ENCODE measurements at places on chromosomes 2 and 18.

- no peak for DNase-seq
These were observed 113.8 kb upstream of the RGPD4 start for GRCh38 chr2:107712857-107713256.

- no peak for DNase-seq
These were observed 34.5 kb upstream of the CCNYL1 start for GRCh38 chr2:207676827-207677354.

DNA sequence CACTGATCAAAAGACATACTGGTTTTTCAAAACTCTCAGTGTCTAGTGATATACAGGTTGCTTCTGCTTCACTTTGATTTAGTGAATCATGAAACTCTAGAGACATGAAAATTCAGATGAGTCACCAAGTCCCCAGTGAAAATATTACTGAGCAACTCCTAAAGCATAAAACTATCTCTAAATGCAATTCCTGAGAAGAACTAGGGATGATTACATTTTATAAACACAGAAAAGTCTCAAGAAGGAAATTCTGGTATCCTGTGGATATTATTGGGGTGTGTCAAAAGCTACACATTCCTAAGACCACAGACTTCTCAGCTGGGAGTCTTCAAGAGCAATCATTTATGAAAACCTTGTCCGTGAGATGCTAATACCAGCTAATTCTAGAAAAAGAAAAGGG, 9.7 kb downstream of the LRRTM4 start:
- no peak for DNase-seq

GRCh38 chr2:172200495-172201085, 97.9 kb upstream of the DLX2 start:
- DNase-seq = no peak

DNA sequence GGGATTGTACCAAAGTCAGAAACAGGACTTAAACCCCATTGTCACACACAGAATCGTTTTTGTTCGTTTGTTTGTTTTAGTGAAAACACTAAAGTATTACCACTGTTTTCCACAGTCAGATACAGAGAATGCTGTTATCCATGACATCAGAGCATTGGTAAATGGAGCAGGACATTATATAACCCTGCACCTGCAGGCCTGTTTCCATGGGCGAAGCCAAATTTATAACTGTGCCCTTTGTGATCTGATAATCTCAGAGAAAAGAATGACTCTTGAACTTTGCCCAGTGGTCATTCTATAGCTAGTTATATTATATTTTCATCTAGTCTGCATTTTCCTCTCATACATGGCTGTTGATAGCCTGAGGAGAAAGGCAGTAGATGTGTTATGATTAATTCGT, 217.6 kb downstream of the TMEM182 start:
- DNase-seq = no peak

GRCh38 chr2:24174851-24175277, at the start of gene FAM228A:
FAM228A (plus strand) TSS chr2:24175053; CDS start chr2:24175481, 428 bp downstream.
- no peak for DNase-seq

GRCh38 chr2:130351711-130352110, 4.1 kb upstream of the PTPN18 start:
- DNase-seq = no peak

DNA sequence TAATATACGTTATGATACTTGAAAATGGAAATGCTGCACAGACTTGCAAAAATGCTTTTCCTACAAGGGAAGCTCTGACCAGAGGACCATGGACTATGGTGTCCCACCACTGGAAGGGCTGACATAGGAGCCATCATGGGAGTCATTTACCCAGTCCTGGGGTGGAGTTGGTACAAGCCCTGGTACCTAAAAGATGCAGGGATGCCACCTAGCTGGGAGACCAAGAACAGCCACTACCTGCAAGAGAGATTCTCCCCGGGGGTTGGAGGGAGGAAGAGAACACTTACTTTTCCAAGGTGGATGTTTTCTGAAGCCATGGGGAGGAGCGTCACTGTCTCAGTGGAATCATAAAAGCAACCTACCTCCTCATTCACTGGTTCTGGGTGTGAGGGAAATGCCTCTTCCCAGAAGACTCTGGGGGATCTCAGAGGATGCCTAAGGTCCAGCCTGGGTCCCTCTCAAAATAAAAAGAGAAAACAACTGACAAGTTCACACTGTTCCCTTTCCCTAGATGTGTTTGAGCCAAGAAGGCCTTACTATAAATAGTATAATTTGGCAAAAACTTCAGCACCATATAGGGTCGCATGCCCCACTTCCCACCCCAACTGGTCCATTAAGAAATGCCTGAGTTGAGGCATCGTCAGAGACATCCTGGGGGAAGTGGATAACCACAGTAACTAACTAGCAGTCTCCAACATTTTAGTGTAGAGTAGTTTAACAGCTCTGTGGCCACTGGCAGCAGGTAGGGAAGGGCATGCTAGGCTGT, 39.9 kb downstream of the REEP1 start:
- DNase-seq = no peak

- DNase-seq = no peak
These were observed 34.0 kb downstream of the LOXHD1 start for GRCh38 chr18:46622999-46623398.

DNA sequence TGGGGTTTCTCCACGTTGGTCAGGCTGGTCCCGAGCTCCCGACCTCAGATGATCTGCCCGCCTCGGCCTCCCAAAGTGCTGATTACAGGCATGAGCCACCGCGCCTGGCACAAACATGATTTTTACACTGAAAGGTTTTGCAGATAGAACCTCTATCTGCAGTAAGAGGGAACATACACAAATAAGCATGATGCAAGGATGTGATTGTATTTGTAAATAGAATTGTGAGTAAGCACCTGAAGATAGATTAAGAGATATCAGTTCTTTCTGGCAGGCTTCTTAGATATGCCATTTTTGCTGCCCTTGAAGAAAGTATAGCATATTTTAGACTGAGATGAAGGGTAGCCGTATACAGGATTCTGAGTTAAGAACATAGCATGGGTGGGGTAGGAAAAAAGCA, 3.6 kb downstream of the COMMD1 start:
- DNase-seq = no peak

DNA sequence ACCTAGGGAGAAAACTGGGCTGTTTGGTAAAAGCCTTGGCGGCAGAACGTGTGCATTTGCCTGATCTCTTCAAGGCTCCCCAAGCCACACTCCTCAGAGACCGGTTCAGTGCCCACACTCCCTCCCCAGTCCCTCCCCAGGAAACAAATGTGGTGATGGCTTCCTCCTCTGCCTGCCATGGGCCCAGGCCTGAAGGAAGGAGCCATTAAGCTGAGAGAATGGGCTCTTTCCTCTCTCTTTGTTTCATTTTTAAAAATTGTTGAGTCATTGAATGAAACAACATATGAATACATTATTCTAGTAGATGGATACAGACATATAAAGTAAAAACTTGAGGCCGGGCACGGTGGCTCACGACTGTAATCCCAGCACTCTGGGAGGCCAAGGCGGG, 50.6 kb upstream of the YWHAQ start:
- no peak for DNase-seq

GRCh38 chr2:96258166-96259022, 7.4 kb downstream of the TMEM127 start:
- DNase-seq = no peak

GRCh38 chr2:31384351-31384750, 30.2 kb downstream of the XDH start:
- no peak for DNase-seq

GRCh38 chr2:14408695-14409094, 223.8 kb upstream of the LRATD1 start:
- no peak for DNase-seq

GRCh38 chr18:63255435-63255834, 64.1 kb downstream of the BCL2 start:
- DNase-seq = no peak

- DNase-seq = no peak
These were observed 145.8 kb downstream of the CLIP4 start for GRCh38 chr2:29261003-29261402.

- DNase-seq = no peak
These were observed 317.5 kb upstream of the RAB6C start for GRCh38 chr2:129661935-129662334.

DNA sequence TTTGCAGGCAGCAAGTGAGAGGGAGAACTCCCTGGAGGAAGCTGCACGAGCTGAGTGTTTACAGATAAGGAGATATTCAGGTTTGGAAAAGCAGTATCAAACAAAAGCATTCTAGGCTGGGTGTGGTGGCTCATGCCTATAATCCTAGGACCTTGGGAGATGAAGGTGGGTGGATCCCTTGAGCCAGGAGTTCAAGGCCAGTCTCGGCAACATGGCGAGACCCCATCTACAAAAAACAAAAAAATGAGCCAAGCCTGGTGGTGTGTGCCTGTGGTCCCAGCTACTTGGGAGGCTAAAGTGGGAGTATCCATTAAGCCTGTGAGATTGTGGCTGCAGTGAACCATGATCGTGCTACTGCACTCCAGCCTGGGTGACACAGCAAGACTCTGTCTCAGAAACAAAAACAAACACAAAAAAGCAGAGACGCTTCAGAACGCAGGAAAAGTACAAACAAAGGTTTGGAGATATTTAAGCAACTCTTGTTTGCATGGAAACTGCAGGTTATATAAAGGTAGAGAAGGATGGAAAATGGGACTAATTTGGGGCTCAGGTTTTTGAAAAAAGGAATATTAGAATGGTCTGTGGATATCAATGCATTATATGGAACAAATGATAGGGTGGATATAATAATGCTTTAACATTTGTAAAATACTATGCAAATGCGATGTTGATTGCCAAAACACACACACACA, 31.6 kb downstream of the MYCN start:
- no peak for DNase-seq

GRCh38 chr2:83378921-83379320, 1080.2 kb downstream of the SUCLG1 start:
- no peak for DNase-seq

DNA sequence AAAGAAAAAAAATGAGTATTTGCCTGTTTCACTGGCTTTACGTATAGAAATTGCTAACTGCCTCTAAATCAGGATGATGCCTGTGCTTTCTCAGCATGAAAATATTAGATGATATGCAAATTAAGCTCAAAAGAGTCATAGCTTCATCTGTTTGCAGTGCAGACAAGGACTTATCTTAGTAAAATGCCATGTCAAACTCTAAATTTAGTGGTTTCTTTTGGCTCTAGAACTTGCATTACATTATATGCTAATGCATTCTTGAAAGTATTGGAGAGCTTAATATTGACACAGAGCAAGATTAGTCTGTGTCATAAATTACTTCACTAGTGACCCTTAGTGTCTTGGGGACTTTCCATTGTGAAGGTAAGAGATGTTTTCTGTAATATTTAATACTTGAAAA, 1109.1 kb upstream of the NRXN1 start:
- no peak for DNase-seq

- no peak for DNase-seq
These were observed 26.6 kb downstream of the MBD2 start for GRCh38 chr18:54197747-54198411.

GRCh38 chr2:70703900-70704549, 64.0 kb downstream of the ADD2 start:
- no peak for DNase-seq

- no peak for DNase-seq
These were observed 972.3 kb upstream of the DDX18 start for GRCh38 chr2:116842164-116842563.
